GM19239 (cell line): ENCODE measurements at places on chromosomes 16 and 17.

DNA sequence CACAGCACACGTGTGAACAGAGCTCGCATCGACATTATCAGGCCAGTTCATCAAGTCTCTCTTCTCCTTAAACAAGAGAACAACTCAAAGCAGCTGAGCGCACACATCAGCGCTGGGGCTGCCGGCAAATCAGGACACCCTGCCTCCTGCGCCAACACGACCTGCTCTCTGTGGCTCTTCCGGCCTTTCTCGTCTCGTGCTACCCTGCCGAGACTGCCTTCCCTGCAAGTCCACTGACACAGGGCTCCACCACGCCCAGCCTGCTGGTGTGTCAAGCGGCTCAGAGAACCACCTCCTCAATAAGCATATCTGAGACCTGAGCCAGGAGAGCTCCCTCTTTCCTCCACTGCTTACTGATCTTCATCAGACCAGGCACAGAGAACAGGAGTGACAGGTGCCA is 96.9 kb downstream of the ZNF778 start:
- DNase-seq: no peak

DNA sequence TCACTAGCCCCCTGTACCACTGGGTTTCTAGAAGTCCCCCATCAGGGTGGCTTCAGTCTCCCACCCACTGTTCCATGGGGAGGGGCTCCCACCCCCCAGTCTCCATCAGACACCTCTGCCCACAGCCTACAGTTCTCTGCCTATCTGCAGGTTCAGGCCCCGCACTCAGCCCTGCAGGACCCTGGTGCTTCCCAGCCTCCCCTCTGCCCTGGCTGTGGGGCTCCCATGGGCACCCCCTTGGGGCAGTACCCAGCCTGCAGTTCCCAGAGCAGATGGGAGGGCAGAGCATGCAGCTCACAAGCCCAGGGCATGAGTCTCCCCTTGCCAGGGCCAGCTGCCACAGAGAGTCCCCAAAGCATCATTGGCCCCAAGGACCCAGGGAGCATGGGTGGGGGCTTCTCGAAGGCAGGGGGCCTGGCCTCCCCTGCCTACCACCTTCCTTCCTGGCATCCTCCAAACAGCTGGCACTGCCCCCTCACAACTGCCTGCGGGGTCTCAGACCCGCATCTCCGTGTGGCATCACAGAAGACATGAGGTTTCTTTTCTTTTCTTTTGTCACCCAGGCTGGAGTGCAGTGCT is 2.8 kb upstream of the MRPL28 start:
- DNase-seq: no peak

- no peak for DNase-seq
Observed at GRCh38 chr17:67400193-67400592, 23.1 kb downstream of the PITPNC1 start.

DNA sequence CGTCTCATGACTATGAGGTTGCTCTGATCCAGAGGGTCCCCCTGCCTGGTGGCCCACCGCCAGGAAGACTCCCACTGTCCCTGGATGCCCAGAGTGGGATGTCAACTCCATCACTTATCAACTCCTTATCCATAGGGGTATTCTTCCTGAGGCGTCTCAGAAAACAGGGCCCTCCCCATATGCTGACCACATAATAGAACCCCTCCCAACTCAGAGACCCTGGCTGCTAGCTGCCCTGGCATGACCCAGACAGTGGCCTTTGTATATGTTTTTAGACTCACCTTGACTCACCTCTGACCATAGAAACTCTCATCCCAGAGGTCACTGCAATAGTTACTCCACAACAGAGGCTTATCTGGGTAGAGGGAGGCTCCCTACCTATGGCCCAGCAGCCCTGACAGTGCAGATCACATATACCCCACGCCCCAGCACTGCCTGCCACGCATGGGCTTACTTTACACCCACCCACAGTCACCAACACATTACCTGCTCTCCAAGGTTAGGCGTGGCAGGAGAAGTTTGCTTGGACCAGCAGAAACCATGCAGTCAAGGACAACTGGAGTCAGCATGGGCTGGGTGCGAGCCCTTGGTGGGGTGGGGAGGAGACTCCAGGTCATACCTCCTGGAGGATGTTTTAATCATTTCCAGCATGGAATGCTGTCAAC is 2.3 kb upstream of the G6PC1 start:
- DNase-seq: no peak

DNA sequence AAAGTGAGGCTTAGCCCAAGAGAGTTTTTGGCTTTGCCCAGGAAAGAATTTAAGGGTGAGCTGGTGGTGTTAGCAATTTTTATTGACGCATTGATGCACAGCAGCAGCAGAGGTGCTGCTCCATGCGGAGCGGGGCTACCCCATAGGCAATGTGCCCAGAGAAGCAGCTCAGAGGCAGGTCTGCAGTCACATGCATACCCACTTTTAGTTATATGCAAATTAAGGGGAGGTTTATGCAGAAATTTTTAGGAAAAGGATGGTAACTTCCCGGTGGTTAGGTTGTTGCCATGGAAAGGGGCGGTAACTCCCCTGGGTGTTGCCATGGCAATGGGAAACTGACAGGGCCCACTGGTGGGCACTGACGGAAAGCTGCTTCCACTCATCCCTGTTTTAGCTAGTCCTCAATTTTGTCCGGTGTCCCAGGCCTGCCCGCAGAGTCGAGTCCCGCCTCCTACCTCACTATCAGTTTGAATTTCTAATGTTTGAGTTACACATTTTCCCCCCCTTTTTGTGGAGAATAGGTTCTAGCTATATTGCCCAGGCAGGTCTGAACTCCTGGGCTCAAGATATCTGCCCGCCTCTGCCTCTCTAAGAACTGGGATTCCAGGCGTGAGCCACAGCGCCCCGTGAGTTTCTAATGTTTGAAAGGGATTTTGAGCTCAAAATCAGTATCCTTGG is 10.4 kb upstream of the GJD3 start:
- no peak for DNase-seq

DNA sequence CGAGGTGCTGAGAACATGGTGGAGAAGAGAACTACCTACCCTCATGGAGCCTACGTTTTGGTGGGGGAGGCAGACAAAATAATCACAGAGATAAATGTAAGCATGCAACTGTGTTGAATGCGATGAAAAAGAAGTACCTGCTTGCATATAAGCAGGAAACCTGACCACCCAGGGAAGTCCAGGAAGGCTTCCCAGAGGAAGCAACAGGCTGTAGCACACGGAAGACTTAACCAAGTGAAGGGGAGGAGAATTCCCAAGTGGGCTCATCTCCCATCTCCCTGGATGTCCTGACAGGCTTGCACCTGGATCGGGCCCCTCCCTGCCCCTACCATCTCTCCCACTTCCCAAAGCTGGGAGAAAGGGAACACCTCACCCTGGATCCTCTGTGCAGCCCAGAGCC is 2.0 kb downstream of the SCRN2 start:
- no peak for DNase-seq
